Suprapubic skin (tissue), 4 donors: ENCODE measurements at places on chromosomes 1 and 21. TPM values are rescaled to one million over a fixed set of nuclear protein-coding genes. Genes with fewer than 3 reads are reported as not detected.
A peak's percentile ranks its signal among the peaks of the same experiment; 100 is the strongest.

TMEM125 gene
- total RNA-seq, result 27.1 TPM

F13B gene
- not detected for total RNA-seq

GRCh38 chr1:182213163-182213562 lies 151.7 kb upstream of the ZNF648 start:
- DNase-seq, result no peak
- no peaks in the 10 kb centered on the region for H3K36me3 ChIP-seq
- no peak overlapping the region for H3K27ac ChIP-seq
- H3K4me3 ChIP-seq, result no peak overlapping the region

- peaks cover 13% of the 10 kb centered on the region for H3K36me3 ChIP-seq
- DNase-seq, result peak; percentile 100
- H3K4me3 ChIP-seq, result peak within 1 kb of the TSS; percentile 77
- peaks cover 55% of the 10 kb centered on the region for H3K4me1 ChIP-seq
- peak within 1 kb of the TSS; percentile 97 for H3K27ac ChIP-seq
Observed at GRCh38 chr1:151198254-151199127, at the start of gene PIP5K1A. TSS of gene PIP5K1A (plus strand) at chr1:151198552. CDS start at chr1:151198997, 445 bp downstream.

- no peak overlapping the region for H3K27ac ChIP-seq
- DNase-seq, result no peak
- H3K4me1 ChIP-seq, result peaks cover 54% of the 10 kb centered on the region
- H3K4me3 ChIP-seq, result peak overlapping the region; percentile 33
- H3K27me3 ChIP-seq, result peaks cover 72% of the 10 kb centered on the region
Observed at GRCh38 chr1:213985209-213986019, 2.4 kb upstream of the PROX1 start.

DNA sequence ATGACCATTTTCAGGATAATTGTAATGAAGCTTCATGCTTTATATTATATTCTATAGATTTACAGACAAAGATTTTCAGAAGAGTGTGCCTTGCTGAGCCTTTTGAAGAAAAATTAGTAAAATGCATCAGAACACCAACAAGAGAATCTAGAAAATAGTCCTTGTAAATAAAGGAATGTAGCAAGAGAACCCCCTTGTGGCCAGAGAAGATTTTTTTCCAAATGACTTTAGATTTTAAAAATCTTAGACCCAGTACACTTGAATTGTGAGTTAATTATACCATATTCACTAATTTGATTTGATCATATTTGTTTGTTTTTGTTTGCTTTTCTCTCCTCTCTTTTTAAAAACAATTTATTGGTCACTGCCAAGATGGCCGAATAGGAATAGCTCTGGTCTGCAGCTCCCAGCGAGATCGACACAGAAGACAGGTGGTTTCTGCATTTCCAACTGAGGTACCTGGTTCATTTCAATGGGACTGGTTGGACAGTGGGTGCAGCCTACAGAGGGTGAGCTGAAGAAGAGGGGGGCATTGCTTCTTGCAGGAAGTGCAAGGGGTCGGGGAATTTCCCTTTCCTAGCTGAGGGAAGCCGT lies 12.8 kb upstream of the IFI44L start:
- no peaks in the 10 kb centered on the region for H3K36me3 ChIP-seq
- no peaks in the 10 kb centered on the region for H3K27me3 ChIP-seq
- no peaks in the 10 kb centered on the region for H3K4me1 ChIP-seq
- H3K4me3 ChIP-seq, result no peak overlapping the region

CLCA1 gene
- total RNA-seq, result not detected

MEX3A gene
- total RNA-seq, result 0.42 TPM

DNA sequence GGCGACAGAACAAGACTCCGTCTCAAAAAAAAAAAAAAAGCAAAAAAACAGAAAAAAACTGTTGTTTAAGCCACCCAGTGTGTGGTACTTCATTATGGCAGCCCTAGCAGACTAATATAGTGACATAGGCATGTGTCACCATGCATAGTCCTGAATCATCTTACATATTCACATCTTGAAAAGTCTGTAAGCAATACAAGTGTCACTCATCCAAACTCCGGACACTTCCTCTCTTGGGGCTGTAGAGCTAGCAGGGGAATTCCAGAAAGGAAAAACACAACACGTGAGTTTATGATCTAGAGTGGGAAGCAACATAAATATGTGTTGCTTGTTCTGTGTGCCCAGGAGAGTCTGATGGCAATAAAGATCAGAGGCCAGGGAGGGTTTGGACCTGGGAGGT lies 81.6 kb upstream of the KCNE2 start:
- DNase-seq, result no peak
- no peak overlapping the region for H3K4me3 ChIP-seq
- H3K36me3 ChIP-seq, result no peaks in the 10 kb centered on the region
- no peak overlapping the region for H3K27ac ChIP-seq
- H3K4me1 ChIP-seq, result peaks cover 16% of the 10 kb centered on the region

GRCh38 chr1:228430243-228430642 lies 13.6 kb upstream of the TRIM17 start:
- no peaks in the 10 kb centered on the region for H3K36me3 ChIP-seq
- no peak for DNase-seq
- H3K27ac ChIP-seq, result no peak overlapping the region
- H3K27me3 ChIP-seq, result peaks cover 3% of the 10 kb centered on the region

GRCh38 chr1:86394416-86394815 lies 1.7 kb downstream of the ODF2L start:
- H3K4me1 ChIP-seq, result peaks cover 24% of the 10 kb centered on the region
- no peaks in the 10 kb centered on the region for H3K36me3 ChIP-seq
- no peak overlapping the region for H3K27ac ChIP-seq
- H3K27me3 ChIP-seq, result no peaks in the 10 kb centered on the region
- no peak for DNase-seq
- H3K4me3 ChIP-seq, result peak overlapping the region; percentile 93

DNA sequence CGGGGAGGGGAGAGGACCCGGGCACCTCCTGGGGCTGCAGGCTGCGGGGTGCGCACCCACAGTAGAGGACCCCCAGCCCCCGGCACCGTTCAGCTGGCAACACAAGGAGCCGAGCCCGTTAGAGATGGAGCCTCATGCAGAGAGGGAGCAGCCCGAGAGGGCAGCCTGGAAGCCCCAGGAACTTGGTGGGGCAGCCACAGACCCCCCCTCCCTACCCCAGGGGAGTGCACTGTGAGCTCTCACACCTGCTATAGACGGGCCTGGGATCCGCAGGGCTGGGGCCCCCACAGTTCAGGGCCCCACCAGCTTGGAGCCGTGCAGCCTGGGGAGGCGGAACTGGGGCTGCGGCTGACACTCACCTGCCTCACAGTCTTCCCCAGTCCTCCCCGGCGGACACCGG lies 47.0 kb downstream of the ARHGEF16 start:
- DNase-seq, result no peak
- peaks cover 59% of the 10 kb centered on the region for H3K36me3 ChIP-seq
- no peak overlapping the region for H3K4me3 ChIP-seq
- H3K27me3 ChIP-seq, result no peaks in the 10 kb centered on the region
- H3K4me1 ChIP-seq, result peaks cover 33% of the 10 kb centered on the region

DNA sequence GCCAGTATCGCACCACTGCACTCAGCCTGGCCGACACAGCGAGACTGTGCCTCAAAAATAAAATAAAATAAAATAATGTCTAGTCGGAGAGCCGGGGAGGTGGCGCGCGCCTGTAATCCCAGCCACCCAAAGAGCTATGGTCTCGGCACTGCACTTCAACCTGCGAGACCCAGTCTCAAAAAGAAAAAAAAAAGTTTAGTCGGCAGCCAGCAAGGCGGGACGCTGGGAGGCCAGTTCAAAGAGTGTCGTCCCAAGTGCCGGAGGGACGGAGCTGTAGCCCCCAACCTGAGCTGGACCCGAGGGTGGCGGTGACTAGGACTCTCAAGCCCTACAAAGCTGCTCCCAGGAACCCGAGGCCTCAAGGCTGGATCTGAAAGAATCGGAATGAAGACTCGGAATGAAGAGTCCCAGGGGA lies 632 bp upstream of the FALEC start:
- no peaks in the 10 kb centered on the region for H3K27me3 ChIP-seq
- peak overlapping the region; percentile 57 for H3K4me3 ChIP-seq
- peak overlapping the region; percentile 76 for H3K27ac ChIP-seq
- peaks cover 35% of the 10 kb centered on the region for H3K4me1 ChIP-seq
- no peak for DNase-seq

- no peak overlapping the region for H3K27ac ChIP-seq
- H3K4me3 ChIP-seq, result no peak overlapping the region
- H3K36me3 ChIP-seq, result no peaks in the 10 kb centered on the region
- H3K4me1 ChIP-seq, result peaks cover 17% of the 10 kb centered on the region
- DNase-seq, result no peak
Observed at GRCh38 chr1:40868051-40868723, 6.0 kb upstream of the CITED4 start.

GRCh38 chr1:12052008-12052573 lies 11.0 kb upstream of the TNFRSF8 start:
- peaks cover 5% of the 10 kb centered on the region for H3K27me3 ChIP-seq
- peaks cover 18% of the 10 kb centered on the region for H3K4me1 ChIP-seq
- no peak overlapping the region for H3K4me3 ChIP-seq
- no peak for DNase-seq
- no peak overlapping the region for H3K27ac ChIP-seq
- H3K36me3 ChIP-seq, result no peaks in the 10 kb centered on the region

PM20D1 gene
- total RNA-seq, result 66.5 TPM

- H3K4me3 ChIP-seq, result no peak overlapping the region
- no peaks in the 10 kb centered on the region for H3K27me3 ChIP-seq
Observed at GRCh38 chr21:41848533-41848932, 30.6 kb downstream of the PRDM15 start.
